ENCODE measurements at places on chromosomes 12 and 14. TPM values are rescaled to one million over a fixed set of nuclear protein-coding genes. Genes with fewer than 3 reads are reported as not detected.

RNASE11 gene
- total RNA-seq, result 0.17 TPM

KIF21A gene
- total RNA-seq, result 17.2 TPM

P2RX2 gene
- not detected for total RNA-seq

TMTC3 gene
- 35.7 TPM for total RNA-seq

JPH4 gene
- not detected for total RNA-seq

PPP4R4 gene
- total RNA-seq, result 17.6 TPM

PRB2 gene
- not detected for total RNA-seq

DTX3 gene
- 12.3 TPM for total RNA-seq

ZBTB1 gene
- total RNA-seq, result 31.3 TPM

ASIC1 gene
- not detected for total RNA-seq

LRRC43 gene
- not detected for total RNA-seq

GPR68 gene
- total RNA-seq, result 11.6 TPM

- DNase-seq, result no peak
Measured at GRCh38 chr12:56267443-56268071, 815 bp downstream of the COQ10A start.

GRCh38 chr12:55746913-55747231, 4.0 kb downstream of the GDF11 start:
- DNase-seq, result no peak

- DNase-seq, result no peak
Measured at GRCh38 chr12:1806301-1807086, 13.9 kb upstream of the LRTM2 start.

- DNase-seq, result no peak
Measured at GRCh38 chr14:91884664-91885063, 17.3 kb upstream of the TC2N start.

- DNase-seq, result no peak
Measured at GRCh38 chr14:61872452-61872851, 110.2 kb downstream of the SNAPC1 start.

- DNase-seq, result peak; percentile 64
Measured at GRCh38 chr12:102958073-102958829, 777 bp downstream of the ASCL1 start.

DNA sequence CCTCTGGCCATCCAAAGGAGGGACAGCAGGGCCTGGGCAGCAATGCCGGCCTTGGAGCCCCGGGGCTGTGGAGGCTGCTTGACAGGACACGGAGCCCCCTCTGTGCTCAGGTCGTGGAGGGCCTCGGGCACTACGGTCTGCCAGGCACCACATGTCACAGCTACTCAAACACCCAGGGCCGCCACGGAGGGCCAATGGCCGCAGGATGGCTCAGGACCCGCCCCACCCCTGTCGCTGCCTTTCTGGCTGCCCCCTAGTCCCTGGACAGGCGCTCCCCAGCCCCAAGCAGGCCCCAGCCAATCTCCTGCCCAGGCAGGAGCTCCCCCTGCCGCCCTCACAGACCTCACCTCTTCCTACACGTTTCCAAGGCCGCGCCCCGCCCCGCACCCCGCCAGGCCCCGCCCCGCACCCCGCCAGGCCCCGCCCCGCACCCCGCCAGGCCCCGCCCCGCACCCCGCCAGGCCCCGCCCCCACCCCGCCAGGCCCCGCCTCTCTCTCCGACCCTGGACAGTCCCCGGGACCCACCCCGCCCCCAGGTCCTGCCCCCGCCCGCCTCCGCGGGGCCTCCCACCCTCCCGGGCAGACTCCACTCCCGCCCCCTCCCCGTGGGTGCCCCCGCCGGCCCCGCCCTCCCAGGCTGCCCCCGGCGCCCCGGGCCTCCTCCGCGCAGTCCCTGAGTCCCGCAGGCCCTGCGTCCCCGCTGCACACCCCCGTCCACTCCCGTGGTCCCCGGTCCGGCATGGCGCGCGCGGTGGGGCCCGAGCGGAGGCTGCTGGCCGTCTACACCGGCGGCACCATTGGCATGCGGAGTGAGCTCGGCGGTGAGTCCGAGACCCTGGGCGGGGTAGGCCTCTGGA, at the start of gene ASPG:
Gene ASPG (plus strand): TSS at position 669 of the 857 bp plus-strand sequence. CDS start 71 bp downstream, at position 740.
- DNase-seq, result peak; percentile 40

DNA sequence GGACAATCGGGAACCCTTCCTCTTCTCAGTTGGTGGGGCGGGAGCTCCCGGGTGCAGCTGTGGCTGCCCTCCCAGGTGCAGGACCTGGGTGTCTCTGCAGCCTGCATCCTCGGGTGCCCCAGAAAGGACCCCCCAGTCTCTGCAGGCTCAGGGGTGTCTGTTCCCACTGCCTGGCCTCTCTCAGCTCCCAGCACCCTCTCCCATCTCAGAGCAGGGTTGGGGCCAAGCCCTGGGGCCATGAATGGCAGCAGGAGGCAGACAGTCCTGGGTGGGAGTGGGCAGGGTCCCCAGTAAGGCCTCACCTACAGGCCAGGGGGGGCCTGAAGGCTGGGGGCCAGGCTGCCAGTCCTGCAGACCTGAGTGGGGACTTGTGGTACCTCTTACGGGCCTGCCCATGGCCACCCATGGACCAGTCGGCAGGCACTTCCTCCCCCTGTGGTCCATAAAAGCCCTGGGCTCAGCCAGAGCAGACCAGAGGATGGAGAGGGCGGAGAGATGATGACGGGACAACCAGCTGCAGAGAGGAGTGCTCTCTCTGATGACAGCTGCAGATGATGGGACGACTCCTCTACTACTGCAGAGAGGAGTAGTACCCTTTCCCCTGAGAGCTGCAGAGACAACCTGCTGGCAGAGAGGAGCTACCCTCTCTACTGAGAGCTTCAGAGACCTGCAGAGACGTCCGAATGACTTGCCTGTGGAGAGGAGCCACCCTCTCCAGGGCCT, 26.6 kb downstream of the TCHP start:
- DNase-seq, result no peak

DNA sequence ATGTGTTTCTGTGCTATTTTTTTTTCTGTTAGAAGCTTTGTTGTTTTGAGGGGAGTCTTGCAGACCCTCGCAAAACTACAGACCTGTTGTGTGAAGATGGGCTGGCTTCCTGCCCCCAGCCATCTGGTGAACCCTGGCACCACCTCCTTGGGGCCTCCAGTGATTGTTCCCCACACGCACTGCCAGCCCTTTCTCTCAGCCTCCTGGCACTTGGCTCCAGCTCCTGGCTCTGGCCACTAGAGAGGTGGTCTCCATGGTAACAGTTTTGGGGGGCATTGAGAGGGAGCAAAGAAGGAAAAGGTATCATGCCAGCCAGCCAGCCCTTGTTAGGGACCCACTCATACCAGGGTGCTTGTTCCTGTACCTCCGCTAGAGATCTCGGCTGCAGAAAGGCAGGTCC, 176.4 kb upstream of the RPH3A start:
- DNase-seq, result no peak

- no peak for DNase-seq
Measured at GRCh38 chr12:121788176-121788818, 5.2 kb downstream of the RHOF start.

GRCh38 chr14:71107921-71108320, 200.7 kb downstream of the PCNX1 start:
- no peak for DNase-seq

GRCh38 chr12:22325218-22325617, 9.3 kb downstream of the ST8SIA1 start:
- DNase-seq, result no peak

GRCh38 chr14:26820138-26820537, 222.3 kb upstream of the NOVA1 start:
- peak; percentile 65 for DNase-seq

- peak; percentile 21 for DNase-seq
Measured at GRCh38 chr12:94987801-94988200, 15.7 kb downstream of the NDUFA12 start.

GRCh38 chr12:30977124-30977523, 50.6 kb downstream of the TSPAN11 start:
- no peak for DNase-seq

GRCh38 chr12:78028426-78028825, 197.7 kb downstream of the NAV3 start:
- DNase-seq, result no peak

GRCh38 chr14:39293629-39294028, 59.9 kb downstream of the MIA2 start:
- DNase-seq, result no peak

- DNase-seq, result no peak
Measured at GRCh38 chr14:77058117-77058516, 29.6 kb upstream of the IRF2BPL start.

DNA sequence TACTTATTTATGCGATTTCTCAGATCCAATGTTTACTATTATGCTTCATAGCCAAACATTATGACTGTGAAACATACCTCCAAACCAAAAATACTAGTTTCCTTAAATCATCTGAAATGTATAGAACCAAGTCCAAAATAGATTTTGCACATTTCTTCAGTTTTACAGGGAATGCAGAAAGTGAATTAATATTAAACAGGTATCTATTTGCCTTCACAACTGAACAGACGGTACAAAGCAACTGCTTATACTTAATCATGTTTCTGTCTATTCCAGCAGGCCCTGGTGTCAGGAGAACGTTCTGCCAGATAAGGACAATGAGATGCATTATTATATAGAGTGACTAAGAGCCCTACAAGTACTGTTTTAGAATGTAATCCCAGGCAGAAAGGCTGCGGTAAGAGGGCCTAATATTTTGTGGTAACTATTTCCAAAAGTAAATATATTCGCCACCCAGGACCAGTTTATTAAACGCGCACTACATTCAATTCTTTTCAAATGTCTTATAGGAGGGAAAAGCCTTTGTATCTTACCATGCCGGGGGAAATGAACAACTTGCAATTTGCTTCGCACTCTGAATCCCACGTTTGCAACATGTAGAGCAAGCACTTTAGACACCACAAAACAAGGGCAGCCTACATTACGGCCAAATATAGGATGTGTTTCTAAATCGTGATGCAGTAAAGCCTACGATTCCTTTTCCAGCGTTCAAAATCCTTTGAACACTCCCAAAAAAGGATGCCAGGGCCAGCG, 1.5 kb downstream of the CORO1C start:
- DNase-seq, result peak; percentile 64

DNA sequence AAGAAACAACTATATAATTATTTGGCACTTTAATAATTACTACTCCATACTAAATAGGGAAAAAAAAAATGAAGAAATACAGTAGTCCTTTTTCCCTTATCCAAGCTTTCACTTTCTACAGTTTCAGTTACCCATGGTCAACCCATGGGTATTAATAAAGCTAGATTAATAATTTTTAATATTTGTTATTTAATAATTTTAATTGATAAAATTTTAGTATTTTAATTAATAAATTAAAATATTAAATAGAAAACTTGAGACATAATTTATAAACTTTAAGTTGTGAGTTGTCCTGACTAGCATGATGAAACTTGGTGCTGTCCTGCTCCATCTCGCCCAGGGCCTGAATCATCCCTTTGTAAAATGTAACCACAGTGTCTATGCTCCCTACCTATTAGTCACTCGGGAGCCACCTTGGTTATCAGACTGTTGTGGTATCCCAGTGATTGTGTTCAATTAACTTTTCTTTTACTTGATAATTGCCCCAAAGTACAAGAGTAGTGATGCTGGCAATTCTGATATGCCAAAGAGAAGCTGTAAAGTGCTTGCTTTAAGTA, 71.8 kb downstream of the PAWR start:
- DNase-seq, result peak; percentile 54

- no peak for DNase-seq
Measured at GRCh38 chr12:34030591-34030990, 8.3 kb downstream of the ALG10 start.

DNA sequence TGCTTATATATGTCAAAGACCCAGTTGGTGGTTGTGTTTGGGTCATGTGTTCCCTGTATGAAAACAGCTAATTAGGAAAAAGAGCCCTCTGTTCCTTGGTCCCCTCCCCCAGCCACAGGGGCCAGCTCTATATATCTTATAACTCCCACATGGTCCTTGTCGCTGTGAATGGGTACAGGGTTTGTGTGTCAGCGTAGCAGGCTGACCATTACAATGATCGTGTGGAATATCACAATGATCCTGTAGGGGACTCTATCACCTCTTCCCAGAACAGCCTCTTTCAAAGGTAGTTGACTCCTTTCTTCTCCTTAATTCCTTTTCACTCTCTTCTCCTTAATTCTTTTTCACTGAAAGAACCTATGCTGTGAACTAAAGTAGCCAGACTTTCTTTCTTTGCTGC, 51.6 kb upstream of the RIC8B start:
- DNase-seq, result no peak

DNA sequence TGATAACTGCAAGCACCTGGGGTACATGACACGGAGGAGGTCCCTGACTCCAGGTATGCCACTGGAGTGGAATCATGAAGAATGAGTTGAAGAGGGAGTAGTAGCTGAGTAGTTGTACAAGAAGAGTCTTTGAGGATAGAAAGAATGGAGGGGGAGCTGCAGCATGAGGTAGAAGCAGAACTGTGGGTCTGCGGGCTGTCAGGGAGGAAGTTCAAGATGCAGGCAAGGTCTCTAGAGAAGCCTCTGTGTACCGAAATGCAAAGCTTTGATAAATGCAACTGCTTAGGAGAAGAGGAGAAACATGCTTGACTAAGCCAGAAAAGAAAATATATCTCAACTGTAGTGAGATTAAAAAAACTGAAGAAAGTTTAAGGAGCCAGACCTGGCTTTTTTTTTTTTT, 91.5 kb downstream of the CPNE8 start:
- DNase-seq, result no peak

GRCh38 chr12:10385166-10385613, 4.7 kb downstream of the KLRK1 start:
- DNase-seq, result peak; percentile 46

GRCh38 chr12:111111681-111112080, 191.3 kb upstream of the MYL2 start:
- no peak for DNase-seq

DNA sequence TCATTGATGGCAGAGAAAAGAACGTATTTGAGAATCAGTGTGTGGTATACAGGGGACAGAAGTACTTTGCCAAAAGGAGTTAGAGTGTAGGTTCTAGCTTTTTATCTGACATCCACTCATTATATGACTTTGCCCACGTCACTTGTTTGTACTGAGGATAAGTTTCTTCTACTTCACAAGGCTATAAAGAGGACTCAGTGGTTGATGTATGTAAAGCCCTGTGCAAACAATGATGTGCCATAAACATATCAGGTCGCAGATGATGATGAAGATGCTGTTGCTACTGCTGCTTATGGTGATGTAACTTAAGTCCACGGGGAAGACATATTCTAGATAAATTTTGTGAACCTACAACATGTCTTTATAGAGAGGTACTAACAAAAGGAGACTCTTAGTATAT, 66.3 kb downstream of the TRHDE start:
- no peak for DNase-seq

GRCh38 chr14:94787655-94788054, 17.7 kb upstream of the GSC start:
- no peak for DNase-seq

DNA sequence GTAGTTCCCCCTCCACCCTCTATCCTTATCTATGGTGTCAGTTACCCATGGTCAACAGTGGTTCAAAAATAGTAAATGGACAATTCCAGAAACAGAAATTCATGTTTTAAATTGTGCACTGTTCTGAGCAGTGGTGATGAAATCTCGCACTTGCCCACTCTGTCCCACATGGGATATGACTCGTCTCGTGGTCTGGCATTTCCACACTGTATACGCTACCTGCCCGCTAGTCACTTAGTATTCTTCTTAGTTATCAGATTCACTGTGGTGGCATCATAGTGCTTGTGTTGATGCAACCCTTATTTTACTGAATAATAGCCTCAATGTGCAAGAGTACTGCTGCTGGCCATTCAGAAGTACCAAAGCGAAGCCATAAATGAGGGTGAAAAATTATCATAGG, 507.0 kb downstream of the SNAPC1 start:
- DNase-seq, result peak; percentile 6

Data from Daoy (cell line).